ENCODE measurements at places on chromosomes 7 and 10. TPM values are rescaled to one million over a fixed set of nuclear protein-coding genes. Genes with fewer than 3 reads are reported as not detected.

GRCh38 chr7:97307521-97308108 is 190.1 kb downstream of the SDHAF3 start:
- DNase-seq, result no peak

DNA sequence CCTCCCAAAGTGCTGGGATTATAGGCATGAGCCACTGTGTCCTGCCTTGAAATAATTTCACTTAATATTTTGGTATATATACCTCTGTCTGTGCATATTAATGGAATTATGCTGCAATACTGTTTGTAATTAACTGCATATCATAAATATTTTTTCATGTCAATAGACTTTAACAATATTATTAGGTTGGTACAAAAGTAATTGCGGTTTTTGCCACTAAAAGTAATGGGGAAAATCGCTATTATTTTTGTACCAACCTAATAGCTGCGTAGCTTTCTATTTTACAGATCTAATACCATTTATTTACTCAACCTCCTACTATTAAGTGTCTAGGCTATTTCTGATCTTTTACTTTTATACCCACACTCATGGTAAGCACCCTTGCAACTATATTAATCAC is 3.9 kb upstream of the PDE6C start:
- no peak for DNase-seq

DNA sequence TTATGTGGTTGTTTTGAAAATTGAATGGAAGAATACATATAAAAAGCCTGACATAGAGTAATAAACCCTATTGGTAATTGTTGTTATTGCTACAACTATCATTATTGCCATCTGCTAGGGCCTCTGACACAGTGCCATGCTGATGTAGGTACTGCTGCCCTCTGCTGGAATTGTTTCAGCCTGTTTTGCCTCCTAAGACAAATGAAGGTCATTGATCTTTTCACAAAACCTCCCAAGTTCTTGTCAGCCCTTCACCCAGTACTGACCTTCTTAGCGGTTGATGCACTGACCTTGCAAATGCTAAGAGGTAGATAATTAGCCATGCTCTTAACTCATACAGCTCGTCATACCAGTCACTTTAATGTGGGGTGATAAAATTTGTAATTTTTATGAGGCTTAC is 975.2 kb downstream of the SORCS1 start:
- no peak for DNase-seq

DNA sequence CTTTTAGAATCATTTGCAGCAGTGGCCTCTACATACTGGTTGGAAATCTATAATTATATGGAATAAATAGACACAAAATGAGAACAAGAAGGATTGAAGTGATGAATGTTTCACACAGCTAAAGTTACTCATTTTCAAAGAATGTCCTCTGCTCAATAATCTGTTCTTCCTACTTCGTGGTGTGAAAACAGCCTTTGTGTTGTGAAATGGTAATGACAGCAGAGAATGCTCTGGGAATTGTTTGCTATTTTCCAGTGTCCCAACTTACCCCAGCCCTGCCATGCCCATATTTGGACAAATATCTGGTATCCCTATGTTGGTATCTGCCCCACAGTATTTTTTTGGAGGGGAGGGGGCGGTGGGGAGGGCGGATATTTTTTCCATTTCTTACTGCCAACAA is 130.4 kb downstream of the GLI3 start:
- no peak for DNase-seq

DNA sequence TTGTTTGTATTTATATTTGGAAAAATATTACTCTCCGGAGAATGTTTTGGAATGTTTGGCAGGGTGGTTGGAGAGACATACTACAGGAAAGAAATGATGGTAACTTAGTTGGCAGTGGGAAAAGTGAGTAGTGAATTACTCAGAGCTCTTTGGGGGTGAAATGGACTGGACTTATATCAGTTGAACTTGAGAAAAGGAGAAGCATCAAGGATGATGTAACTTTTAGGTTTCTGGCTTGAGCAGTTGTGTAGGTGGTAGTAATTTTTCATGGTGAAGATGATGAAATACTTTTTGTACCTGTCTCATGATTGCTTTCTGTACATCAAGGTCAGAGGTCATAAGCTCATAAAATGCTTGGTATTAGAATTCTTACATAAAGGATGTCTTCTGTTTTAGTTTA is 617.2 kb downstream of the AUTS2 start:
- no peak for DNase-seq

GRCh38 chr7:157003756-157004520 is 6.5 kb downstream of the MNX1 start:
- DNase-seq, result no peak

GRCh38 chr7:29852457-29852856 is 46.1 kb downstream of the WIPF3 start:
- DNase-seq, result no peak

GRCh38 chr10:88840104-88840503 is 11.5 kb downstream of the ANKRD22 start:
- no peak for DNase-seq

DNA sequence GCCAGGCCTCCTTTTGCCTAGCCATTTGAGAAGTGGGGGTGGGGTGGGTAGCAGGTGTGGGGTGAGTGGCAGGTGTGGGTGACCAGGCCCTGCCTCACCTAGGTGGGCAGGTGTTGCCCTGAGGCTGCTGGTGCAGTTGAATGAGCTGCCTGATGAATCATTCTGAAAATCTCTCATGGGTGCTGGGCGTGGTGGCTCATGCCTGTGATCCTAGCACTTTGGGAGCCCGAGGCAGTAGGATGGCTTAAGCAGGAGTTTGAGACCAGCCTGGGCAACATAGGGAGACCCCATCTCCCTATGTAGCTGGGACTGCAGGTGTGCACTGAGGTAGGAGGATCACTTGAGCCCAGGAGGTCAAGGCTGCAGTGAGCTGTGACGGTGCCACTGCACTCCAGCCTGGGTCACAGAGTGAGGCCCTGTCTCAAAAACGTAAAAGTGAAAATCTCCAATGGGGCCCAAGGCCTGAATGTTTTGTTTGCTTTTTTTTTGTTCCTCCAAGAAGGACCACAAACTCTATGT is 17.7 kb downstream of the TSPAN14 start:
- no peak for DNase-seq

GRCh38 chr7:91019686-91020385 is 244.4 kb upstream of the FZD1 start:
- DNase-seq, result no peak

DNA sequence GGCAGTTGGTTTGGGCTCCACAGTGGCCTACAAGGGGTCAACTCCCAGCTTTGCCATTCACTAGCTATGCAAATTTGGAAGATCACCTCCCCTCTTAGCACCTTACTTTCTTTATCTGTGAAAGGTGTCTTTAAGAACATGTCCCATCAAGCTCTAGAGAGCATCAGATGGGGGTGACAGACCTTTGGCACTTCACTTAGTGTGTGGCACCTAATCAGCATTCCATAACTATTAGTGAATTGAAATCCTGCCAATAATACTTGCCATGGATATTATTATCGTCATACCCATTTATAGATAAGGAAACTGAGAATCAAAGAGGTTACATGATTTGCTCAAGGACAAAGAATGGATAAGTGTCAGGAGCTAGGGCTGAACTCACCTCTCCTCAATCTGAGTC is 51.9 kb downstream of the PLPP4 start:
- no peak for DNase-seq

DNA sequence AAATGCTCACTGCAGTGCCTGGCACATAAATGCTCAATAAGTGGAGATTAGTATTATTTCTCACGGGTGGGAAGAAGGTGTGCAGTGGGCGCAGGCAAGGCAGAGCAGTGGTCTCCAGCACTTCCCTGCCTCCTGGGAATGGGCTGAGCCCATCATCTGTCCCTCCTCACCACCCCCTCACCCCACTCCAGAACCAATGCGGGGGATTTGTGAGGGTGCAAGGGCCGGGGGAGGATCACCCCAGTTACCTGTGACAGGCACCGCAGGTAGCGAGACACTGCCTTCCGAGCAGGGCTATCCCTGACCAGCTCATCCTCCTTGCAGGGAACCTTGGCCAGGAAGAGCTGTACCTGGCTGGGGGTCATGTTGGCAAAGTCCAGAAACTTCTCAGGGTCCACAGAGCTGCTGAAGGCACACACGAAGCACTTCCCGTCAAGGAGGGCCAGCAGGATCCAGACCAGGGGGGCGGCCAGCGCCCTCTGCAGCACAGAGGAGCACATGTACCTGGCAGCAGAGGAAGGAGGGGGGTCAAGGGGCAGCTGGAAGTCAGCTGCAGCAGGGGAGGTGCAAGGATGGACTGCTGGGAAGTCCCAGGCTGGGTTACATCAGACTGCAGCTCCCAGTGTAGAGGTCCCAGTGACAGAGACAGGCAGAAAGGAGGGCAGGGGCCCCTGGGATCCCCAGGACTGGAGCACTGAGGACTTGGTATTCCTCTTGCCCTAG is 2.8 kb downstream of the CALHM3 start:
- no peak for DNase-seq

DNA sequence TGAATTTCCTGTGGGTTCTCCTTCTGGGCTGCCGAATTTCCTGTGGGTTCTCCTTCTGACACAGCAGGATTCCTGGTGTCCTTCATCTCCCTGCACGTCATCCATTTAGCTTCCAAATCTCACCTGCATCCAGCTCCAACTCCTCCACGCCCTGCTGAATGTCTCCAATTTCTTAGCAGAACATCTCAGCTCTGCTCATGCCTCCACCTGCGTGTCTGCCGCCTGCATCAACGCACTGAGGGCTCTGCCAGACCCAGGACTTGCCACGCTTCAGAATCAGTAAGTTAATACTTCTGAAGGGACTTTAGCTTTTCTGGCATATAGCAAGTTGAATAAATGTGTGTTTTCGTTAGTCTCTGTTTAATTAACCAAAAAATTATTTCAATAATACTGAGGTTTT is 31.1 kb upstream of the VIPR2 start:
- no peak for DNase-seq

DNA sequence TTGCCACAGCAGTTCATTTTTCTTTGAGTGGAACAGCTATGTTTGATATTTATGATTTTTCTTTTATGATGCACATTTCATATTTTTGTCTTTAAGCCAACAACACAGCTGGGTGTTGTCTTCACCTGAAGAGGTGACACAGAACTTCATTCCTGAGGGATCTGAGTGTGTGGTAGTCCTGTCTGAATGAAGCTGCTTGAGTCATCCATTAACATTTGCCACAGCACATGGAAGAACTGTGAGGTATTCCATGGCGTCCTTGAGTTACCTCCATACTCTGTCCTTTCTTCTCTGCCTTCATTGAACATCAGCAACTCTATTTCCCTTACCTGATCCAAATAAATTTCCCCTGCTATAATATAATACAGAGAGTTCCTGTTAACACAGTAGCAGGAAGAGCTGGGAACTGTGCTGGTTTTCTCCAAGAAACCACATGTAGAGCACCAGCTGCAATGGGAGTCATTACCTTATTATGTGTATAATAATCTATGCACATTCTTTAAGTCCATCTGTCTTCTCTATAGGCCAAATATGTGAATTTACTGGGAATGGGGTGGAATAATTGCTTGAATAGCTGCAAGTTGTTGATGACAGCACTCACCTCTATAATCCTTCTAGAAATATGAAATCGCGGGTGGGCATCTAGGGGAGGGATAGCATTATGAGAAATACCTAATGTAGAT is 72.4 kb upstream of the TAC1 start:
- no peak for DNase-seq

The LRRN3 gene
- not detected for total RNA-seq

The MMD2 gene
- total RNA-seq, result not detected

The ANKRD30A gene
- total RNA-seq, result not detected

The NUDCD3 gene
- 151 TPM for total RNA-seq

The INPP5F gene
- 27.6 TPM for total RNA-seq

The SEMA4G gene
- total RNA-seq, result 0.60 TPM

The HGF gene
- total RNA-seq, result 5.1 TPM

The PRR15 gene
- 3.2 TPM for total RNA-seq

The KCP gene
- total RNA-seq, result 0.04 TPM

The CLRN3 gene
- total RNA-seq, result 0.11 TPM

All from pulmonary artery endothelial cell (primary cell).